ENCODE measurements at places on chromosomes 7 and 10.

DNA sequence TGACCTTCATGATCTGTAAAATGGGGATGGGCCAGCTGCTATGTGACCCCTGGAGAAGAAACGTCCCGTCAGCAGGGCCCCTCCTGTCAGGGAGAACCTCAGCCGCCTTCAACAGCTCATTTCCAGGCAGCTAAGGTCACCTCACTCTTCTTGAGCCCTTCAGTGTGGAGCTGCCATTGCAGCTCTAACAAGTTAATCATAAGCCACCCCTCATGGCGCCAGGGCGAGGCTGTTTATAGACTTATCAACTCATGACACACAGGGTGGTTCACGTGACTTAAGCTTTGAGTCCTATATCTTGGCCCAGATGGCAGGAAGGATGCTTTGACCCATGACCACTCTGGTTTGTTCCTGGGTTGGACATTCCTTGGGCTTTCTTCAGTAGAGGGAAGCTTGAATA is 315.1 kb downstream of the TNS3 start:
- no peak for DNase-seq

- no peak for DNase-seq
These were observed 32.0 kb downstream of the AMZ1 start for GRCh38 chr7:2720024-2720423.

GRCh38 chr10:77649333-77650331 is 12.0 kb upstream of the KCNMA1 start:
- DNase-seq, result no peak

DNA sequence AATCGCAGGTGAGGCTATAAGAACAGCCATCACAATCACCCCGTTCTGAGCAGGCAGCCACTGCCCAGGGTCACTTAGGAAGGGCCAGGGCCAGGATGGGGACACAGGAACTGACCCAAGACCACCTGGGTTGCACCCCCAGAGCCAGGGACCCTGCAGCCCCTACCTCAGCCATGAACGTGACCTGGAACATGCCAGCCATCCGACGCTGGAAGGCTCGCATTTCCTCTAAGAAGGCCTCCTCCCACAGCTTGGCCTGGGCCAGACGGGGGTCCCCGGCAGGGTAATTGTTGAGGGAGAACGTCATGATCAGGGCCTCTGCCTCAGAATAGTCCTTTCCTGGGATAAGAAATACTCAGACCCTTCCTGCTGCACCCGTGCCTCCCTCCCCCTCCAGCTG is 5.0 kb downstream of the NPC1L1 start:
- DNase-seq, result no peak

DNA sequence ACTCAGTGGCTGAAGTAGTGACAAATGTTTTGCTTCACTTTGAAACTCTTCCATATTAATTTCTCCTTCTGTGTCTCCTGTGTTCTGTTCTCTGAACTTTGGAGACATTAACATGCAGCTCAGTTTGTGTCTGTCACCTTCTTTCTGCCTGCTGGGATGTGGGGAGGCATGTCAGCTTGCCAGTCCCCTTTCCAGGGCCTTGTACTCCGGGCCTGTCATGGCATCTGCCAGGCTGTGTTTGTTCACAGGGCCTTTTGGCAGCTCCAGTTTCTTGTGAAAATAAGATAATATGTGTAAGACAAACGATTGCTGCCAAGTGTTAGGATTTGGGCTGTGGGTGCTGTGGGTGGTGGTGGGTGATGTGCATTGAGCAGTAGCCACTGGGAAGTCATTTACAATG is 76.1 kb upstream of the ELMO1 start:
- no peak for DNase-seq

DNA sequence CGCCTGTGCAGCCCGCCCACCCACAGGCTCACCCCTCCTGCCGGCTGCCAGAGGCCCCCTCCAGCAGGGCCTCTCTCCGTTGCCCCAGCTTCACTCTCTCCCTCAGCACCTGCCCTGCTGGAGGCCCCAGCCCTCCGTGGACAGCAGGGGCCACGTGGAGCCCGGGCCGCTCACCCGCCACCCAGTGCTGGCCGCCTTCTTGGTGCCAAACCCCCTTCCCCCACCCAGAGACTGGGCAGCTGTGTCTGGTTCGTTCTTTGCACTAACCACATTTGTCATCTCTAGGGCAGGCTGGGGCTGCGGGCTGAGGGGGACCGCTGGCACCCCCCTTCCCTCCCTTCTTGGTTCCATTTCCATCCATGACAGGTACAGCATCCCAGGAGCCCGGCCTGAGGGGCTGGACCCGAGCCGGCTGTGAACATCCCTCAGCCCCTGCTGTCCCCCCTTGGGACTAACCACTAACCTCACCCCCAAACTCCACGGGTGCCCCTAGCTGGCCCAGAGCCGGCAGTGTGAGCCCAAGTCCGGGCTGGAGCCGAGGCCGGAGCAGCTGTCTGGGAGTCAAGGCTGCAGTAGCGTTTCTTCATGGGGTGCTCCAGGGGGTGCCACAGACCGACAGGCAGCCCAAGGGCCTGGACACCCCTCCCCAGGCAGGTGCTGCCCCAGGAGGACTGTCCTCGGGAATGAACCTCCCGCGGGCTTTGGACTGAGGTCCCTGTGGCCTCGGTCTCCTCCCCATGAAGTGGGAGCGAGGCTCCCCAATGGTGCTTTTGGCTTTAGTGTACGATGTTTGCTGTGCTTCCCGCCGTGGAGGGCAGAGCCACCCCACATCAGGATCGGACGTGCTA is 25.5 kb upstream of the AMZ1 start:
- DNase-seq, result no peak

GRCh38 chr10:110717781-110718589 is 73.8 kb downstream of the RBM20 start:
- DNase-seq, result no peak

- no peak for DNase-seq
These were observed 172.2 kb upstream of the NEBL start for GRCh38 chr10:21069278-21069677.

GRCh38 chr10:52616395-52616764 is 156.2 kb downstream of the MBL2 start:
- no peak for DNase-seq

- no peak for DNase-seq
These were observed 74.8 kb downstream of the DNAJB6 start for GRCh38 chr7:157411580-157411979.

- DNase-seq, result peak; percentile 90
These were observed at the start of gene TM9SF3 for GRCh38 chr10:96586419-96587263. TM9SF3 (minus strand) TSS chr10:96587012; CDS start chr10:96586835, 177 bp downstream.

- no peak for DNase-seq
These were observed 24.2 kb downstream of the TSPAN15 start for GRCh38 chr10:69475433-69475830.

- no peak for DNase-seq
These were observed 90.1 kb downstream of the FAM53B start for GRCh38 chr10:124653811-124654651.

DNA sequence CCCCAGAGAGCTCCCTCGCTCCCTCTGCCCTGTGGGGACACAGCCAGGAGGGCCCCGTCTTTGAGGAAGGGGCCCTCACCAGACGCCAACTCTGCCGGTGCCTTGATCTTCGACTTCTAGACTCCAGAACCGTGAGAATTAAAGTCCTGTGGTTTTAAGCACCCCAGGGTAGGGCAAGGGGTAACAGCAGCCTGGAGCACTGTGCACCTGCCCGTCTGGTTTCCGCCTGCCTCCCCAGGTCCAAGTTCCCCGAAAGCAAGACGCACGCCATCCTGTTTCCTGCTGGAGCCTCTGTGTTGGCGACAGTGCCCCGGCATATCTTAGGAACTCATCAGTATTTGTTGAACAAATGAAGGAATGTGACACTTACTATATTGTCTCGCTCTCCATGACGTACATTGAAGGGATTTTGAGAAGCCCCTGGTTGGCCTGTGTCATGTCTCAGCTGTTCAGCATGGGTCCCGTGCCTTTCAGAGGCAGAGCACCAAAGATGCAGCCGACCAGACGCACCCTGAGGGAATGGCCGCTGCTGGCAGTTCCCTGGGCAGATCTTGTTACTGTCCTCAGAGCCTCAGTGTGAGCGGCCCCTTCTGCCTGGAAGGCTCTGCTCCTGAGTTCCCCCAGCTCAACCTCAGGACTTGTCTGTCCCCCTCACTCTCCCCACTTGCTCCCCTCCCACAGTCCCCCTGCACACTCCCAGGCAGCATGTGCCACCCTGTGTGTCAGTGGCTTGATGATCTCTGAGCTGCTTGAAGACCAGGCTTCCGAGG is 226.2 kb downstream of the TCERG1L start:
- no peak for DNase-seq

- no peak for DNase-seq
These were observed 190.9 kb upstream of the LYZL2 start for GRCh38 chr10:30820261-30820991.

DNA sequence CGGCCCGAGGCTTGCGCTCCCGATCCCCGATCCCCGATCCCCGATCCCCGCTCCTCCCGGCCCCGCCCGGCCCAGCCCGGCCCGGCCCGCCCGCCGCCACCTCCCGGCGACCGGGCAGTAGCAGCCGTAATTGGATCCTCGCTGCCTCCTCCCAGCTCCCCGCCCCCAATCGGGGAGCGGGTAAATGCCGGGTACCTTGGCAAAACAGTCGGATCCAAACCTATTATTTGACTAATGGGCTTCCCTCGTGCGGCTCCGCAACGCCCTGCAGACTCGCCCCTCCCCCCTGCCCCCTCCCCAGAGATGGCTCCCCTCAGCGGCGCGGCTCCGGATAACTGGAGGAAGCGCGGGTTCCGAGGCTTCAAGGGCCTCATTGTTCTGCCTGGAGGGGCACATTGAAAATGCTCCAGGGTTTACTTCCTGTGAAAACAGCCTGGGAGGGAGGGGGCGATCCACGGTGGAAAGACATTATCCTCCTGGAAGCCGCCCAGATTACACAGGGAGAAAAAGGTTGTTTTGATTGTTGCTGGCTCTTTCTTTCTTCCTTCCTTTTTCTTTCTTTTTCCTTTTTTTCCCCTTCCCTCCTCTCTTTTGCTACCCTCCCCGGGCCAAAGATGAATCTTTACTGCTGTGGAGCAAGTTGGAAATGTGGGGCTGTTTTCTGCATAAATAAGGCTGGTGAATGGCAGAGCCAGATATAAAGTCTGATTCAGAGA is 94.7 kb upstream of the ZMIZ1 start:
- peak; percentile 23 for DNase-seq

DNA sequence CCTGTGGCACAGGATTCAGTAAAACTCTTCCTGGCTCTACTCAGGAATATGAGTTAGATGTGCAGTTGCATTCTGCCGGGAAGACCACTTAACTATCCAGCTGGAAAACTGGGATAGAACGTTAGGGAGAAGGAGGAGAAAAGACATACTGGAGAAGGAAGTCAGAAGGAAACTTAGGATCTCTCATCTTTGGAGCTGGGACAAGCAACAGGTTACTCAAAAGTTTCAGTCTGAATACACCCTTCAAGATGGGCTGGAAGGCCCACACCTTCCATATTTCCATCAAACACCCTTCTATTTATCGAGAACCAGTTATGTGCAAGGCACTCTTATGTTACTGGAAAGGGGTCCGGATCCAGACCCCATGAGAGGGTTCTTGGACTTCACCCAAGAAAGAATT is 440.4 kb upstream of the NRP1 start:
- DNase-seq, result no peak

DNA sequence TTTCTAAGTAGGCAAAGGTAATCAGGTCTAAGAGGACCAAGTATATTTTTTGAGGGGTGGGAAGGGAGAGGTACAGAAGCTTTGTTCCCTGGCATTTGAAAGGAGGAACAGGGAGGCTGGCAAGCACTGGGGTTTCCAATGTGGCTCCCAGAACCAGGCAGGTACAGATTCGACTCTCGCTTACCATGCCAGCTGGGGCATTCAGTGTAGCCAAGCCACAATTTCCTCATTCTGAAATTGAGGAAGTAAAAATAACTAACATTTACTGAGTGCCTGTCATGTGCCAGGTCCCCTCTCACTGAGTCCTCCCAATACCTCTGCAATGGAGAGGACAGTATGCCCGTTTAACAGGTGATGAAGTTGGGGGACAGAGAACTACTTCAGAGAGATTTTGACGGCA is 45.9 kb upstream of the BET1 start:
- DNase-seq, result no peak

- no peak for DNase-seq
These were observed 45.5 kb upstream of the TMEM140 start for GRCh38 chr7:135102372-135102771.

GRCh38 chr10:12531305-12532220 is 182.2 kb downstream of the CAMK1D start:
- DNase-seq, result no peak

GRCh38 chr7:34041707-34042106 is 136.4 kb downstream of the BMPER start:
- DNase-seq, result no peak

DNA sequence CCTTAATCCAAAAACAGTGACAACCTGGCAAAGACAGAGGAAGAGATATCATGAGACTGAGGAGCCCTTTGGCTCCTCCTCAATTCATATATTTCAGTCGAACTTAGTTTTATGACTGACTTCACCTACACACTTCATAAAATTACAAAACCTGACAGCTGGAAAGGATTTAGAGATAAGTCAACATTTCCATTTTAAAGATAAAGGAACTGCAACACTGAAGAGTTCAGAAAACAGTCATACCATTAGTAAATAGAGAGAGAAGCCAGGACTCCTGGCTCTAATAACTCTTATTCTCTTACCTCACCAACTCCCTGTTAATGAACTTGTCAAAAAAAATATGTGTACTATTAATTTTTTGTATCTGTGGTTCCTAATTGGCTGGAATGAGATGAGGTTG is 141.0 kb upstream of the COL1A2 start:
- no peak for DNase-seq

- DNase-seq, result no peak
These were observed 642.6 kb upstream of the AUTS2 start for GRCh38 chr7:68955656-68956055.

- DNase-seq, result no peak
These were observed 60.4 kb upstream of the KCNIP2 start for GRCh38 chr10:101903827-101904550.

DNA sequence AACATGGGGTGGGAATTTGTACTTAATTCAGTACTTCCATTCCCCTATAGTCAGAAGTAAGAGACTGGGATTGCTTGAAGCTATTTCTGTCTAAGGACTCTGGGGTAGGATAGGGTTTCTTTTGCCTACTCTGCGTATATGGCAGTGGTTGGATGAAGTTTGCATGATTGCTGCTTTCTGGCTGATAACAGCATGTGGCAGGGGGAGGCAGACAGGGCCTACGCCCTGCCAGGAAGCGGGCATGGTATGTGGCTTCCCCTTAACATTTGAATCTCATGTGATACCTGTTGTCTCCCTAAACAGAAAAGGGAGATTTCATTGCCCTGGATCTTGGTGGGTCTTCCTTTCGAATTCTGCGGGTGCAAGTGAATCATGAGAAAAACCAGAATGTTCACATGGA is 57.1 kb downstream of the TACR2 start:
- no peak for DNase-seq

GRCh38 chr7:74173074-74173473 is 1.1 kb upstream of the EIF4H start:
- no peak for DNase-seq
